ENCODE measurements at places on chromosomes 3 and 15.
A peak's percentile ranks its signal among the peaks of the same experiment; 100 is the strongest.

- DNase-seq, result no peak
These were observed 1.3 kb upstream of the INSYN1 start for GRCh38 chr15:73754461-73754860.

DNA sequence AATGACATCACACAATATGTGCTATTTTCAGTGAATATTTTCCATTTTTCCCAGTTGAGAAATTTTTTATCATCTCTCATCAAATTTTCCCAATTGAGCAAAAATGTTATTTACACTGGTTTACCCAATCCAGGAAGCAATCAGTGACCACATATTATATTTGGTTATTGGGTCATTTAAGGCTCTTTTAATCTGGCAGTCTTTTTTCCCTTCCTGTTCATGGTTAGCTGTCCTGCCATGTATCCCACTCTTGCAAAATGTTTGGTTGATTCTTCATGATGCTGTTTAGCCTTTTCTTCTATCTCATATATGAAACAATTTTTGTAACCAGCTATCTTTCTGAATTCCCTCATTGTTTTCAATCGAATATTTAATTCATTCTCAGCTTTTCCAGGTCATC, 626.0 kb downstream of the RBMS3 start:
- no peak for DNase-seq

- DNase-seq, result no peak
These were observed 253 bp downstream of the IFT80 start for GRCh38 chr3:160398820-160399124.

- DNase-seq, result no peak
These were observed 36.6 kb downstream of the MKRN2 start for GRCh38 chr3:12593473-12593872.

GRCh38 chr15:74345051-74345450, 22.4 kb downstream of the CYP11A1 start:
- peak; percentile 7 for DNase-seq

GRCh38 chr3:61563313-61564271, 2.2 kb downstream of the PTPRG start:
- DNase-seq, result no peak

- DNase-seq, result no peak
These were observed 8.4 kb upstream of the MINDY2 start for GRCh38 chr15:58762731-58763130.

- DNase-seq, result peak; percentile 42
These were observed 70.0 kb upstream of the HEG1 start for GRCh38 chr3:125125821-125126245.

- no peak for DNase-seq
These were observed 3.6 kb upstream of the SMAD6 start for GRCh38 chr15:66698318-66698961.

- DNase-seq, result no peak
These were observed 2.4 kb upstream of the CFAP91 start for GRCh38 chr3:119700269-119700919.

DNA sequence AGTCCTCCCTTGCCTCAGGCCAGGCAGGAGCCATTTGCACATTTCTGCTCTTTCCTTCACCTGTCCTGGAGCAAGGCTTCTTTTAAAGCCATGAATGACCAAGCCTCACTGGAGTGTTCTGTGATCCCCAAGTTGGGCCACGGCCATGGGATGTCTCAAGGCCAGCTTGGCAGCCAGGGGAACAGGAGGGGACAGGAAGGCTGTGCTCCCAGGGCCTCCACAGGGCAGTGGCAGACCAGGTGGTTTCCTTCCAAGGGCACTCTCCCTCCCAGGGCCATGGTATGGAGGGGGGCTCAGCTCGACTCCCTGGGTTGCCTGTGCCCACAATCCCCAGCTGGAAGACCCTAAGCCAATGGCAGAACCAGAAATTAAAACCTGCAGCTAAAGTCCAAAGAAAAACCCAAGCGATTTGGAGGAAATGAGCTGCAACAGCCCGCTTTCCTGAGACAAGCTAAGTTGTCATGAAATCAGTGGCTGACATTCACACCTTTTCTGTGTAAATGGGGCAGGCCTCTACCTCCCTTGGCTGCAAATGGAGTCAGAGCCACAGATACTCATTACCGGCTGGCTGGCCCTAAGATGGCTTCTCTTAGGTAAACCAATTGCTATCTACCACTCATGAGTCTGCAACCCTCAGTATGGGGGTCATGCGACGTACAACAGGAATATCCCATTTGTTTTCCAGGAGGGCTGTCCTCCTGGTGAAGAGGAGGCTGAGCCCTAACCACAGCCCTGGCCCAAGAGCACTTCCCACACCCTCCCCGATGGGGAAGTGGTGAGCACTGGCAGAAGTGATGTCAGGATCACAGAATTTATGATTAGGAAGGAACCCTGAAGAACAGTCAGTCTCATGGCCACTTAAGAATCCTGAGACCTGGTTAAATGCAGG, 83.3 kb downstream of the SNRK start:
- no peak for DNase-seq

All from activated T-cell treated with anti-CD3 and anti-CD28 coated beads for 48 hours (primary cell).